Fibroblast of skin of back (primary cell): ENCODE measurements at places on chromosomes 2 and 18.
A peak's percentile ranks its signal among the peaks of the same experiment; 100 is the strongest.

- no peak for DNase-seq
Measured at GRCh38 chr18:66819235-66819634, 215.3 kb upstream of the CDH19 start.

- peak; percentile 17 for DNase-seq
Measured at GRCh38 chr2:64839844-64840243, 149.4 kb upstream of the SLC1A4 start.

DNA sequence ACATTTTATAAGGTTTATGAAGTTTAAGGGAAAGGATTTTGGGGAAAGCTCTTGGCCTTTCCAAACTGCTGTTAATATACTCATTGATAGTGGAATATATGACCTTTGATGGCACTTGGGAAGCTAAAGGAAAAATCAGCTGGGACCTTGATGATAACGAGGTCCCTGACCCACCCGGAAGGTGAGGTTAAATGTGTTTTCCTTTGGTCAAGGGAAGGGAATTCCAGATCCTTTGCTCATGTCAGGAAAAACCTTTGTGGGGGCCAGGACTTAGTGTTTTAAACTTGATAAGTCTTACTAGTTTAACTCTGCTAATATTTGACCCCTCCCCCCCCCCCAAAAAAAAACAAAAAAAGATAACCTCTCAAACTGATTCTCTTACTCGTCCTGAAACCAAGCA lies 50.7 kb downstream of the CRIM1 start:
- DNase-seq = no peak

- no peak for DNase-seq
Measured at GRCh38 chr2:197477797-197478196, 21.8 kb downstream of the HSPD1 start.

GRCh38 chr2:96584017-96584416 lies 47.5 kb downstream of the ARID5A start:
- peak; percentile 47 for DNase-seq

DNA sequence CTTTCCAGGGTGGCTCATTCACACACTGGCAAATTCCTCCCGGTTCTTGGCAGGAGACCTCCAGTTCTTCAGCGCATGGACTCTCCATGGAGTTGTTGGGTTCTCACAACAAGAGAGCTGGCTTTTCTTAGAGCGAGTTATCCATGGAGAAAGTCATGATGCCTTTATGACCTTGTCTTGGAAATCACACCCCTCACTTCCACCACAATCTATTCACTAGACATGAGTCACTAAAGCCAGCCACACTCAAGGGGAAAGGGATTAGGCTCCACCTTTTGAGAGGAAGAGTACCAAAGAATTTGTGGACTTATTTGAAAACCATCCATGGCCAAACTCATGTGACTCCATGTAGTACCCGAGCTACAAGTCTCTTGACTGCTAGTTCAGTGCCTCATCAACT lies 160.5 kb downstream of the SETBP1 start:
- DNase-seq = peak; percentile 22

DNA sequence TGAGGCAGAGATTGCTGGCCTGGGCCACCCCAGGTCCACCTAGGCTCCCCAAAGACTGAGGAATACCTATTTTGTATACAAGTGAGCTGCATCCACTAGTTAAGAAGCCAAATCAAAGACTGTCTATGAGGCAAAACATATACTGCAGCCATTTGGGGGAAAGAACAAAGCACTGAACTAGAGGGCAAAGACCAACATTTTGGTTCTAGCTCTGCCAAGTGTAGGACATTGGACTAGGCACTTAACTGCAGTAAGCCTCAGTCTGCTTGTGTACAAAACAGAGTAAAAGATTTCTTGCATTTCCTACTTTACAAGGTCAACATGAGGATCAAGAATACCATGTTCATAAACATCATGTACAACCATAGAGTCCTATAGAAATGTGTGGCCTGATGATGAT lies 94.8 kb upstream of the CYP1B1 start:
- DNase-seq = no peak

GRCh38 chr2:56262241-56262640 lies 78.5 kb downstream of the CCDC85A start:
- no peak for DNase-seq

- DNase-seq = no peak
Measured at GRCh38 chr2:165953306-165953654, 296 bp downstream of the TTC21B start.

- no peak for DNase-seq
Measured at GRCh38 chr2:42858140-42859005, 66.0 kb upstream of the HAAO start.

GRCh38 chr2:231965102-231965501 lies 3.6 kb downstream of the DIS3L2 start:
- DNase-seq = no peak

GRCh38 chr2:223747392-223748042 lies 89.9 kb downstream of the AP1S3 start:
- no peak for DNase-seq

- no peak for DNase-seq
Measured at GRCh38 chr2:101766337-101766736, 68.8 kb downstream of the MAP4K4 start.

GRCh38 chr2:85644909-85645308 lies 23.1 kb downstream of the SFTPB start:
- no peak for DNase-seq
